ENCODE measurements at places on chromosomes 7 and 10.

DNA sequence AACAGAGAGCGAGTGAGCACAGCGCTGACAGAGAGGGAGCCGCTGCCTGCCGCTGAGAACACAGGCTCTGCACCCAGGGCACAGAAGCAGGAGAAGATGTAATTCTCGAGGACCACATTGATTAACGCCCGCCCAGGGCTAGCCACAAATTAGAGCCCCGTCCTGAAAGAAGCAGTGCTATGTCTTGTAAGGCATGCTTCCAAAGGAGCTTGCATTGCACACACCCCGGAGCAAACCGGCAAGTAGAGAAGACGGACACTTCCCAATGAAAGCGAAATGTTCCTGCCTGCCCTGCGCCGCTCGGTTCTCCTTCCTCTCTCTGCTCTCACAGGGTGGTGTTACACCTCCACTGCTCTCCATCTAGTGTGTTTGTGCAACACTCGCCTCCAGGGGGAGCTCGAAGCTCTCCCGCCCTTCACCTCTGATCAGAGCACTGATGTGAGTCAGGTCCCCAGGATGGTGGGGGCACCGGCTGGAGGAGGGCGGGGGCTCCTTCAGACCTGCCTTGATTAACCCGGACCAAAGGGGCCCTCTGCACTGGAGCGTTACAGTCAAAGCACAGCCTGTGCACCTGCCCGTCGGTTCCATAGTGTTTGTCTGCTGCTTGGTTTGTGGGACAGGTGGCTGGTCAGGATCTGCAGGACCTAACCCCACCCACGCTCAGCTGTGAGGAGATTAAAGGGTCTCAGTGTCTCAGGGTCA is 316.5 kb downstream of the ADARB2 start:
- no peak for DNase-seq

DNA sequence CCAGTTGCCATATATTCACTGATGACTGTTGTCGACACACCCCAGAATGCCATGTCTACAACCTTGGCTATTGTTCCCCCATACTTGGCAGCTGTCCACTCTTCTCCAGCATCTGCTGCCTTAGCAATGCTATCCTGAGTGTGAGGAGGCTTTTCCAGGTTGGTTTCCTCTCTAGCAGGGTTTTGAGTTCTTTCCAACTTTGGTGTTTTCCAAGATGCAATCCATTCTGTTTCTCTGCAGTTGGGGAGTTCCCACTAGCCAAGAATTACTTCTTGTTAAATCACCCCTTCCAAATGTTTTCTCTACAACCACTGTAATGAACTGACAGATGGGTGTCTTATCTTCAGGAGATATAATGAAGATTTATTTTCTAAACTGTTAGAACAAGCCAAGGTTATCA is 617.4 kb downstream of the CCSER2 start:
- DNase-seq, result no peak

DNA sequence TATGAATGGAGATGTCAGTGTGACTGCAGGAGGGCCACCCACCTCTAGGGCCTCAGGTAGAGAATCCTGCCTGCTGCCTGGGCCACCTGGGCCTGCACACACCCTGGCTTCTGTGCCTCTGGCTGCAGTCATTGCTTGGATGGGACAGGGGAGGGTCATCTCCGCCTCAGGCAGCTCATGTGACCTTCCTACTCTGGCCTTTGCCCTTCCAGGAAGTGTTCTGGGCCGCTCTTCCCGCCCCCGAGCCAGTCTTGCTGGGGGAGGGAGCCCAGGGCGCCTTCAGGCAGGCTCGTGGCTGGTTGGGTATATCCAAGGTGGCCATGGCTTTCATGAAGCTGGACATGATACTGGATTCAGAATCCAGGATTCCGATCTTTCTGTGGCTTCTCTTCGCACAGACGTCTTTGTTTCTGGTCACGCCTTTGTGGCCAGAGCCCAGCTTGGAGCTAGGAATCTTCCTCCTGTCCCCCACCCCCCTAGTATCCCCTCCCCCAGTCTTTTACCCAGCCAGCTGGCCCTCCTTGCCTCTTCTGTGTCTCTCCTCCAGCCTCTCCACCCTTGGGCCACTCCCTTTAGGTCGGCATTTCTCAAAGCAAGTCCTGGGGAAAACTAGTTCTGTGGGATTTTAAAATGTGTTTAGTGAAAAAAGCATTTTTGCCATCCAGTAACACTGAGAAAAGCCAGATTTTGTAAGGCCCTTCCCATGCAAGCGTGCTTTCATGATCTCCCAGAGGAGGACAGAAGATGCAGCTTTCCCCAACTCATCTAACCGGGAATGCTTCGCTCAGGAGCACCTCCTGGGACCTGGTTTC is 119.6 kb downstream of the ZMIZ1 start:
- no peak for DNase-seq

DNA sequence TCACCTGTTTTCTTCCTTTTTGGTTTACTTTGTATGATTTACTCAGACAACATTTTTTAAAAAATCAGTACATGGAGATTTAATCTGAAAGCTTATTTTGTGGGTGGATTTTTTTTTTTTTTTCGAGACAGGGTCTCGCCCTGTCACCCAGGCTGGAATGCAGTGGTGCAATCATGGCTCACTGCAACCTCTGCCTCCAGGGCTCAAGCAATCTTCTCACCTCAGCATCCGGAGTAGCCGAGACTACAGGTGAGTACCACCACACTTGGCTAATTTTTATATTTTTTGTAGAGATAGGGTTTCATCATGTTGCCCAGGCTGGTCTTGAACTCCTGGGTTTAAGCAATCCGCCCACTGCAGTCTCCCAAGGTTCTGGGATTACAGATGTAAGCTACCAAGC is 2.5 kb downstream of the GSTO1 start:
- no peak for DNase-seq

DNA sequence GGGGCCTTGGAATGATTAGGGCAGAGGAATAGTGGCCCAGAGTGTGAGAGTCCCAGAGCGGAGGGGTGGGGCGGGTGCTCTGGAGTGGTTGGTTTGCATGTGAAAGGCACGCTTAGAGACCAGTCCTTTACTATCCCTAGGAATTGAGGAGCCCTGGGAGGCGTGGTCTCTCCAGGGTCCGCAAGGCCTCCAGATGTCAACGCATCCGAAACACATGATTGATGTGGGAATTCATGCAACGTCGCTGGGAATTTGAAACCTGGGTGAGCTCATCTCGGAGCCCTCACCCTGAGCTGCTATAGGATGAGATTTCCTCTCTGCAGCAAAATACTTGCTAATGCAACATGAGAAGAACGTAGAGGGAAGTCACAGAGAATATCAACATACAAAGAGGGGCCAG is 51.2 kb downstream of the NPTX2 start:
- DNase-seq, result no peak

DNA sequence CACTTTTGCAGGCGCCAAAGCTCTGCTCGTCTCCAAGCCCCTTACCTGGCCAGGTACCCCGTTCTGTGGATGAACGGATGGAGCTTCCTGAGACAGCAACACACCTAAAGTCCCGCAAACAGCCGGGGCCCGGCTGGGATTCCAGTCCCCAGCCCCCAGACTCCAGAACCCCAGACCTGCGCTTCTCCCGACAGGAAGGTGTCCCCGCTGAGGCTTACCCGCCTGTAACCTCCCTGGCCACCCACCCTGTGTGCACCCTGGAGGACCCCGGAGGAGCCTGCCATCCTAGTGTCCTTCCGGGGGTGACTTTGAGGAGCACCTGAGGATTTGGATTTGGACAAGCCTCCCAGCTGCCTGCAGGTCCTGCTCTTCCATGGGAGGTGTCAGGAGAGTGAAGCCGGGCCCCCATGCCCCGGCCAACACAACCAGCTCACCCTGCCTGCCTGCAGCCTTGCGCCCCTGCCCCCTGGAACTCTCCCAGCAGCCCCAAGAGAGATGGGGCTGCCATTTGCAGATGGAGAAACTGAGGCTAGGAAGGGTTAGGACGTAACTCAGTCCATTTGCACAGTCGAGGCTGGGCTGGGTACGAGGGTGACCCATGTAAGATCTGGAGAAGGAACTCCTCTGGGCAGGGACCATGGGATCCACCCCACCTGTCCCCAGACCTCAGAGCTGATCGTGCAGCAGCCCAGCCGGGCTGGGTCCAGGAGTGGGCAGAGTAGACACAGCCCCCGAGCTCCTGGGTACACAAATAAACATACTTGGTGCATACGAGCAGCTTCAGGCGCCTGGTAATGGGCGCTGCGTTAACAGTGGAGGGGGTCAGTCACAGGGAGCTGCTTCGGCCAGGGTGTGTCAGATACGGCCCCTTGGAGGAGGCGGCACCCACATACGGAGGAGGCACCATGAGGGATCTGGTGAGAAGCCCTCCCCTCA is 31.9 kb downstream of the UNCX start:
- no peak for DNase-seq

DNA sequence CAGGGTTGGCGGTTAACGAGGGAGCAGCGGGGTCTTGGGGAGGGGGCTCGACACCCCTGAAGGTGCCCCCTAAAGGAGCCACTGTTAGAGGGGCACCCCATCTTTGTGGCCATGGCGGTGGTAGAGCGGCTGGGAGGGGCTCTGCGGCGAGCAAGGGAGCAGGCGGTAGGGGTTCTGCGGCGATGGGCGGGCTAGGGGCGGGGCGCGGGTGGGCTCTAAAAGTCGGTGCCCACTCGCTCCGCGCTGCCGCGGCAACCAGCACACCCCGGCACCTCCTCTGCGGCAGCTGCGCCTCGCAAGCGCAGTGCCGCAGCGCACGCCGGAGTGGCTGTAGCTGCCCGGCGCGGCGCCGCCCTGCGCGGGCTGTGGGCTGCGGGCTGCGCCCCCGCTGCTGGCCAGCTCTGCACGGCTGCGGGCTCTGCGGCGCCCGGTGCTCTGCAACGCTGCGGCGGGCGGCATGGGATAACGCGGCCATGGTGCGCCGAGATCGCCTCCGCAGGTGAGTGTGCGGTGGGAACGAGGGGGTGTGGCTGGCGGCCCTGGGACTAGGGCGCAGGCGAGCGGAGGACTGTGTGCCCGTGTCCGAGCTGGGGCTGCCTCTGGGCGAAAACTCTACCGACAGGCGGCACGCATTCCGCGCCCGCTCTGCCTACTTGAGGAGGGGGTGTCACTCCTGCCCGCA is at the start of gene MEST:
Gene MEST, plus strand, starts transcription at position 245 of the 682 bp plus-strand sequence. Its CDS starts 229 bp downstream, at position 474.
- DNase-seq, result peak; percentile 58

DNA sequence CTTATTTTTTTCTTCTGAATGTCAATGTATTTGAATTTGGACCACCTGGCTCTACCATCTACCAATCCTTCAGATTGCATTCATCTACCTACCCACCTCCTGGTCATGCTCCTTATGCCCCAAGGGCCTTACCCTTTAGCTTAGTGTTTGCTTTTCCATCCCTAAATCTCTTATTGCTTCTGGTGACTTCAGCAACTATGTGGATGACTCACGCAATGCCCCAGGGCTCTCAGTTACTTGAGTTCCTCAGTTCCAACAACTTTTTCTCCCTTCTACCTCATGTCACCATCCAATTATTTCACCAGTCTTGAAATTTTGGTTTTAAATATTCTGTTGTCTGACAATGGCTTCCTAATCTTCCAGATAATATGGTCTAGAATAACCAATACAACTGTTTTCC is 118.9 kb downstream of the CFAP58 start:
- DNase-seq, result no peak

DNA sequence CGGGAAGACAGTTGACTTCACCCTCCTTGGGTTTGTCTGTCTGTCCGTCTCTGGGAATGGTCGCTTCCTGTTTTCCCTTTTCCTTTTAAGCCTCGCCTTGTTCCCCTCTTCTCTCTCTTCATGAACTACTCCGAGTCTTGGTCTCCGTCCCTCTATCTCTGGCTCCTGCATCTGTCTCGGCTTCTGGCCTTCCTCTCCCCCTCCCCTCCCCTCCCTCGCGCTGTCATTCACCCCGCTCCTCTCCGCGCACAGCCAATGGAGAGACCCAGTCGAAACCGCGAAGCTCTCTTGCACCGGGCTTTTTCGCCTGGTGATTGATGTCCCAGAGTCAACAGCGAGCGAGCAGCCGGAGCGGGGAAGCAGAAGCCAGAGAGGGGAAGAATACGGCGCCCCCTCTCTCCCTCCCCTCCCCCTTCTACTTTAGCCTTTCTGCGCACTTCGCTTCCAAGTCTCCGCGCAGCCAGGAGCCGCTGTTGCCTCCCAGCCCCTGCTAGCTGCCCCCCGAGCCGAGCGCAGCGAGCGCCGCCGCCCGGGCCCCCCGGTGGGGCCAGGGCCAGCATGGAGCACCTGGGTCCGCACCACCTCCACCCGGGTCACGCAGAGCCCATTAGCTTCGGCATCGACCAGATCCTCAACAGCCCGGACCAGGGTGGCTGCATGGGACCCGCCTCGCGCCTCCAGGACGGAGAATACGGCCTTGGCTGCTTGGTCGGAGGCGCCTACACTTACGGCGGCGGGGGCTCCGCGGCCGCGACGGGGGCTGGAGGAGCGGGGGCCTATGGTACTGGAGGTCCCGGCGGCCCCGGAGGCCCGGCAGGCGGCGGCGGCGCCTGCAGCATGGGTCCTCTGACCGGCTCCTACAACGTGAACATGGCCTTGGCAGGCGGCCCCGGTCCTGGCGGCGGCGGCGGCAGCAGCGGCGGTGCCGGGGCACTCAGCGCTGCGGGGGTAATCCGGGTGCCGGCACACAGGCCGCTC is at the start of gene TLX1:
Gene TLX1, plus strand, starts transcription at position 317 of the 978 bp plus-strand sequence. Its CDS starts 242 bp downstream, at position 559.
- no peak for DNase-seq

DNA sequence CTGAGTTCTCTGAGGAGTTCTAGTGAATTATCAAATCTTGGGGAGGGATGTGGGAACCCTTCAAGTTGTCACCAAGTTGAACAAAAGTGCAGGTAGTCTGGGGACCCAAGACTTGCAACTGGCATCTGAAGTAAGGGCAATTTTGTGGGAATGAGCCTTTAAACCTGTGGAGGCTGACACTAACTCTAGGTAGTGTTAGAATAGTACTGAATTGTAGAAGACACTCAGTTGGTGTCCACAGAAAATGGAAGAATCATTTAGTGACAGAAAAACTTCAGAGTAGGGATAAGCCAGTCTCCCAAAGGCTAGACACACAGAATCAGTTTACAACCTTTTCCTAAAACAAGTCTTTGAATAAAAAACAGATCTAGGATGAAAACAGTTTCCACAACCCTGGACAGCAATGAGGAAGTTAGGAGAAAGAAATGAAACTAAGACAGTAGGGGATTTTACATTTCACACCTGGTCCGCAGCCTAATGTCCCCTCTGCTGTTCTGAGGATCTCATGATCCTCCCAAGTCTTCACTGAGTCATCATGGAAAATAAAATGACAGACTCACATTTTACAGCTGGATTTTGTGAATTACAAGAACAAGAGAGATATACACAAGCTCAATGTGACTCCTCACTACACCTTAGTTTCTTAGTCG is 23.0 kb upstream of the ING3 start:
- no peak for DNase-seq

GRCh38 chr10:47285381-47286115 is 14.4 kb upstream of the GDF10 start:
- DNase-seq, result no peak

DNA sequence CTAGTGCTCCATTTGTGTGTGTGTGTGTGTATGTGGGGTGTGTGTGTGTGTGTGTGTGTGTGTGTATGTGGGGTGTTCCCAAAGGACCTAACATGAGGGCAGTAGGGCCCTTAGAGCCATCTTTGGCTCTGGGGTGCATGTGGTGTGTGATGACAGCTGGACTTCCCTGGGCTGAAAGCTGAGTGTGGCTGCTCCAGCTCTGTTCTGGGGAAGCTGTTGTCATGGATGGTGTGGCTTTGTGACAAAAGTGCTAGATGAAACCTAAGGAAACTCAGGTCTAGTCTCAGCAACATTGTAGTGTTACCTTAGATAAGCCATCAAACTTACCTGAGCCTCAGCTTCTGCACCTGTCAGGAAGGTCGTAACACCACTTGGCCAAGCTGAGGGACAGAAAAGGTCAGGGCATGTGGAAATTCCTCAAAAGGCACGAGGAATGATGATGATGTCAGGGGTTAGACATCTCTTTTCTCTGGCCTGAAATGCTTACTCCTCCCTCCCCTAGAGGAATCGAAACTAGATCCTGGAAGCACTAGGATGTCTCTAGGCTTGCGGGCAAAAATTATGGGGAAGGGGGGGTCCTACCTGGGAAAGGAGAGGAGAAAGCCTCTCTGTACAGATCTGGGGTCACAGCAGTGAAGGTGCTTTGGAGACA is 115.4 kb downstream of the RPS24 start:
- peak; percentile 39 for DNase-seq

GRCh38 chr7:108480311-108480710 is 24.1 kb upstream of the NRCAM start:
- no peak for DNase-seq
